ENCODE measurements at places on chromosomes 12 and 14.
A peak's percentile ranks its signal among the peaks of the same experiment; 100 is the strongest.

GRCh38 chr12:26086936-26087335 lies 37.9 kb downstream of the BHLHE41 start:
- DNase-seq, result no peak

- no peak for DNase-seq
Observed at GRCh38 chr14:91371990-91372375, 45.6 kb downstream of the CCDC88C start.

- DNase-seq, result no peak
Observed at GRCh38 chr14:91406982-91407381, 10.6 kb downstream of the CCDC88C start.

DNA sequence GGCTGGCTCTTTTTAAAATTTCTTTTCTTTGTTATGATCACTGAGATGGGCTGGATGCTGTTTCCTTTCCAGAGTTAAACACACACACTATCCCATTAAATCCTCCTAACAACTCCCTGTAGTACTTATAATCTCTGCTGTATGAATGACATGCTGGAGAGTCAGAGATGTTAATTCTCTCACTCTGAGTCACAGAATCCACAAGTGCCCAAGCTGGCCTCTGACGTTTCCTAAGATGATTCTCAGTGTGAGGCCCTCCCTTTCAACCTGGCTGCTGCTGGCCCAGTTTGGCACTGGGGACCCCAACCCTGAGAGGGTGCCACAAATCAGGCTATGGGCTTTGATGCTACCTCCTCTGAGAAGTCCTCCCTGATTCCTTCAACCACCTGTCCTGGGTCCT lies 5.4 kb downstream of the NOS1 start:
- no peak for DNase-seq

- no peak for DNase-seq
Observed at GRCh38 chr14:83847102-83847501, 1682.8 kb upstream of the FLRT2 start.

DNA sequence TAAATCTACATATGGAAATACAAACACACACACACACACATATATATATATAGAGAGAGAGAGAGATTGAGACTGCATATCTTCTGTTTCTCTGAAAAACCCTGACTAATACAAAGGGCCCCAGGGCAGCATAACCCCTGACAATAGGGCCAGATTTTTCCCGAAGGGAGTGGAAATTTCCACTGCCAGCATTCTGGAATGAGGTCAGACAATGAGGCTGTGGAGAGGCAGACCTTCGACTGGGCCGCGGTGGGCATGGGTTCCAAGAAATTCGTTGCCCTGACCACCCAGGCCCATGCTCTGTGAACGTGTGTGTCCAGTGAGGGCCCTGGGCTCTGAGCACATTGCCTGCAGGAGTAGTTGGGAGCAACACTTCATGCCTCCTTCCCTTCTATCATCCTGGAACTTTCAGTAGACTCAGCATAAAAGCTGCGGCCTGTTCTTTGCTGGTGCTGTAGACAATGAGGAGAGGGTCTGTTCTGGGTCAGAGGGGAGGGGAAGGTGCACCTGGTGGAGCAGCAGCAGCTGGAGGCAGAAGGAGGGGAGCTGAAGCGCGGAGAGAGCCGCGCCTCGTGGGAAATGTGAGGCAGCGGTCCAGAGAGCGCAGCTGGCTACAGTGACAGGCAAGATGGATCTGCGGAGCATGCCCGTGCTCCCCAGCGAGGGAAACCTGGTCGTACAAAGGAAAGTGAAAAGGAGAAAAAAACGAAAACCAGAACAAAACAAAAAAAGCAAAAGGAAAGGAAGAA lies 25.6 kb upstream of the CCDC60 start:
- DNase-seq, result peak; percentile 37

GRCh38 chr14:23566112-23566777 lies 1.3 kb downstream of the AP1G2 start:
- no peak for DNase-seq

- DNase-seq, result no peak
Observed at GRCh38 chr14:93330609-93331000, 2.2 kb downstream of the BTBD7 start.

Data from brain (organoid and tissue), 16 donors.